NCI-H524 treated with DMSO at 0.1 percent for 48 hours (cell line): ENCODE measurements at places on chromosomes 4 and X.

- no peak for DNase-seq
These were observed 313.4 kb downstream of the LDB2 start for GRCh38 chr4:16585053-16585452.

DNA sequence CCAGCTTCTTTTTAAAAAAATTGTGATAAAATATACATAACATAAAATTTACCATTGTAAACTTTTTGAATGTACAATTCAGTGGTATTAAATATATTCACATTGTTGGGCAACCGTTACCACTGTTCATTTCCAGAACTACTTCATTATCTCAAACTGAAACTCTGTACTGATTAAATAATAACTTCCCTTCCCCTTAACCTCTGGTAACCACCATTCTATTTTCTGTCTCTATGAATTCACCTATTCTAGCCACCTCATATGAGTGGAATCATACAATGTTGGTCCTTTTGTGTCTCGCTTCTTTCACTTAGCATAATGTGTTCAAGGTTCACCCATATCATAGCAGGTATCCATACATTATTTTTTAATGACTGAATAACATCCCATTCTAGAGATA is 8.3 kb downstream of the GPR50 start:
- no peak for DNase-seq

DNA sequence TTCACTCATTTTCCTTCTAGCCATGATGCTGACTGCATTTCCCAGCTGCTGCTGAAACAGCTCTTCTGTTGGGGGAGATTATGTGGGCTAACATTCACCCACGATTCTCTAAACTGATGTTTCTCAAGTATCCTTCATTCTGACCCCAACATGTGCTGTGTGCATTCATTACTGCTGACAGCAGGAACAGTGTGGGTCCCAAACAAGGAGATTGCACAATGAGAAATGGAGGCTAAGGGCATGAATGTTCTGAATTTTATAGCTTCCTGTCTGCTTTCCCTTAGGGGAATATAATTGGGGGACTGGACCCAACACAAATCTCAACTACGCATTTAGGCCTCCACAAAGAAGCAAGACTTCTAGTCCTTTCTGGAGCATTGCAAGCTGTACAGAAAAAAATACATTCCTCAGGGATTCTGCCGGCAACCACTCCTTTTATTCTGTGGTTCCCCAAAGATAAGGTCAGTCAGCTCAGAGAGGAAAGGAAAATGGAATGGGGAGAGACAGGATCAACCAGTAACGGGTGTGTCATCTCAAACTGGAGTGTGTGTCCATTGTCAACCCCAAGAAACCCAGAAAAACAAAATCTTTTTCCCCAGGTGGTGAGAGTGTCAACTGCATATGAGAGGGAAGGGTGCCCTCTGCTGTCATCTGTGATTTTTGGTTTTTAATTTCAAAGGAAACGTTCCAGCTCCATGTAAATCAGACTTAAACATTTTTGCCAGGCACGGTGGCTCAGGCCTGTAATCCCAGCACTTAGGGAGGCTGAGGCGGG is 81.5 kb upstream of the EGFL6 start:
- peak; percentile 56 for DNase-seq

GRCh38 chr4:61924131-61924530 is 724.0 kb downstream of the ADGRL3 start:
- no peak for DNase-seq

- DNase-seq, result no peak
These were observed 245.8 kb downstream of the ARHGAP24 start for GRCh38 chr4:85720735-85721134.

DNA sequence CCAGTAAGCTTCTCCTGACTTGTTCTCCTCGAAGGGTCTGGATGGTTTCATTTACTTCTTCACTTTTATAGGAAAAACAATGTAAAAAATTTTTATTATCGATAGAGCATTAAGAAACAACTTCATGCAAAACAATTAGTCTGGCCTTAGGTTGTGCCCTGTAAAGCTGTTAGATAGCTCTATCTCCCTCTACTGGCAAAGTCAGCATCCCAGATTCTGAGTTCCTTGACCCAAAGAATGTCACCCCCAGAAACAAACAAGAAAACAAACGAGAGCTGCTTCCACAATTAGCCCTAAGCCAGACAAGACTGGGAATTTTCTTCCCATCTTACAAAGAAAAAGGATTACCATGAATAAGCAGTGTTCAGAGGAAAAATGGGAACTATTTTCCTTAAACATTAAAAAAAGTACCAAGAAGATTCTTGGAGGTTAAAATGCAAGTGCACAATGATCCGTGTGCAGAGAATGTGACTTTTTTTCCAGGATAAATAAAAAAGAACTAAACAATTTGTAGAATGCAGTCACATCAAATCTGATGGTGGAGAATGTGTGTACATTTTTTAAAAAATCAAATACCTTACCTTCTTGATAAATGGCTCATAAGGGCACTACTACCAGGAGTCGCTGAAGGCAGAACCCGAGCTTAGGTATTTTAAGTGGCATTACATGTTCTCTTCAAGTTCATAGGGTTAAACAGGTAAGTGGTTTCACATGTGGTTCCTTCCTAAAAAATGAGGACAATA is 293.2 kb downstream of the FBXO8 start:
- no peak for DNase-seq

- DNase-seq, result no peak
These were observed 240.6 kb downstream of the PABPC4L start for GRCh38 chr4:133960975-133961374.

- no peak for DNase-seq
These were observed 124.4 kb downstream of the KDM6A start for GRCh38 chrX:44997282-44997812.

- no peak for DNase-seq
These were observed 54.6 kb downstream of the FRMPD3 start for GRCh38 chrX:107504006-107504405.

GRCh38 chr4:39908284-39908683 is 69.4 kb downstream of the PDS5A start:
- DNase-seq, result no peak

DNA sequence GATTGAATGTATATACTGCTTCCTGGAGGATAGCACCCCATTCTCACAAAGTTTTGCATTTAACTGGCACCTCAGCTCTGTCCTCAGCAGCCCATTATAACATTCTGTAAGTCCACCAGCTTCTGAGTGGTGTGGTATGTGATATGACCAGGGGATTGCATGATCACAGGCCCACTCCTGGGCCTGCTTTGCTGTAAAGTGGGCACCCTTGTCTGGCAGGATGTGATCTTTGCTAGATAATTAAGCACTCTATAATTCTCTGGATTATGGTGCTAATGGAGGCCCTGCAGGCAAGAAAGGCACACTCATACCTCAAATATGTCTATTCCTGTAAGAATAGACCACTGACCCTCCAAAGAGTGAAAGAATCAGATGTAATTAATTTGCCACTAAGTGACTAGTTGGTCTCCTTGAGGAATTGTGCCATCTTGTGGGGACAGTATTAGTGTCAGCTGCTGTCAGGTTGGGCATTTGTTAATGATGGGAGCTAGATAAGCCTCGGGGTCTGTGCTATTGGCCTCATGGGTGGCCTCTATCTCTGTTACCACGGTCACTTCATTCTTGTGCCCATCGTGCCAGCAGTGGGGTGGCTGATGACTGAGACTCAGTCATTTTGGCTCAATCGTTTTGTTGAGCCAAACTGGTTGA is 2.2 kb upstream of the CFI start:
- peak; percentile 16 for DNase-seq

DNA sequence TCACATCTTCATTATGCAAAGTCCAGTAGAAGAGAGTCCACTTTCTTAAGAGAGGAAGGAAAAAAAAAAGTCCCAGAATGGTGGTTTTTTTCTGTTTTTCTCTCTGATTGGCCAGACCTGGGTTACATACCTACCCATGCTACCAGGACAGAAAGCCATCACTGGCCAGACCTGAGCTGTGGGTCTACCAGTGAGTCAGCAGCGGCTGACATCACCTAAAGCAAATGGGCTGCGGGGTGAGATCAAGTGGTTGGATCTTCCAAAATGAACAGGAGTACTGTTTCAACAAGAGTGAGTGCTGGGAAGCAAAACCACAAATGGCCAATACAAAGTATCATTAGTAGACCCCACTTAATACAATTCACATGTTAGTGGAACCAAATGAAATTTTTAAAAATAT is 1.6 kb upstream of the NDST3 start:
- no peak for DNase-seq

GRCh38 chrX:27241981-27242380 is 221.2 kb downstream of the PPP4R3C start:
- DNase-seq, result no peak

DNA sequence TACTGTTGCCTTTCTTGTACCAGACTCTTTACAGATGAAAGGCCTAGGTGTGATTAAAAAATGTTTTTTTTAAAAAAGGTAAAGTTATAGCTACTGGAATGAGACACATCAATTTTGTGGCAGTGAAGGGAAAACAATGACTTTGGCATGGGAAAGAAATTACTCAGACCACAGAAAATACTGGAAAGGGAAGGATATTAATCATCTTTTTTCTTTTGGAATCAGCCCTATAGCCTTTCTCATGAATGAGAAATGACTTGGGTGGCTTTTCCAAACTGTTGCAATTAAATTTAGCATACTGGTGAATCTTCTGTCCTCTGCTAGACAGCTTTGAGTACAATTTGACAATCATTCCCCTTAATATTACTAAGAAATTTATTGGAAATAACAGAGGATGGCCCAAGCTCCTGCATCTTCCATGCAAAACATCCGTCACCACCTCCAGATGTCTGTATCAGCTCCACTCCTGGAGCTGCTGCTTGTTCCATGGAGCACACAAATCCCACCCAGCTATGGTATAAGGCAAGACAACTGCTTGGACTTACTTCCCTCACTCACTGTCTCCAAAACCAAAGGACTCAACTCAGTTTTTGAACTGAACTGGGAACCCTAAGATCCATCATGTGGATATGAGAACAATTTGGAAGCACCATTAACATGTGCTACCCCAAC is 97.6 kb upstream of the ARSJ start:
- no peak for DNase-seq

DNA sequence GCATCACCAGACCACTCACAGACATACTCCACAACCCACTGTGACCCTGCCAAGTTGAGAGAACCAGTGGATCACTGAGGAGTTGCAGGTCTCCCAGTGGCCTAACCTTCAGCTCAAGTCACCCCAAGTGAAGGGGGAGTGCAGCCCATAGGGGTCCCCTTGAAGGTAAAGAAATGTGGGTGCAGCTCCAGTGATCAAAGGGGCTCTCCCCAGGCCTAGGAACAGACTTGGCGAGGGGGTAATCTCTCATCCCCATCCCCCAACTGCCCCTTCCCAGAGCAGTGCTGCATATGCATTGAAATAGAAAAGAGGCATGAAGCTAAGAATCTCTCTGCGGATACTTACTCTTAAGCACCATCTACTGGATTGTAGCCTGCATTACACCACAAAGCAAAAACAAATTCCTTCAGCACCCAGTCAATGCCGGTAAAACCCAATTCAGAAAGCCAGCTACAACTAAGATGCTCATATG is 27.0 kb downstream of the MAGEE1 start:
- DNase-seq, result no peak

DNA sequence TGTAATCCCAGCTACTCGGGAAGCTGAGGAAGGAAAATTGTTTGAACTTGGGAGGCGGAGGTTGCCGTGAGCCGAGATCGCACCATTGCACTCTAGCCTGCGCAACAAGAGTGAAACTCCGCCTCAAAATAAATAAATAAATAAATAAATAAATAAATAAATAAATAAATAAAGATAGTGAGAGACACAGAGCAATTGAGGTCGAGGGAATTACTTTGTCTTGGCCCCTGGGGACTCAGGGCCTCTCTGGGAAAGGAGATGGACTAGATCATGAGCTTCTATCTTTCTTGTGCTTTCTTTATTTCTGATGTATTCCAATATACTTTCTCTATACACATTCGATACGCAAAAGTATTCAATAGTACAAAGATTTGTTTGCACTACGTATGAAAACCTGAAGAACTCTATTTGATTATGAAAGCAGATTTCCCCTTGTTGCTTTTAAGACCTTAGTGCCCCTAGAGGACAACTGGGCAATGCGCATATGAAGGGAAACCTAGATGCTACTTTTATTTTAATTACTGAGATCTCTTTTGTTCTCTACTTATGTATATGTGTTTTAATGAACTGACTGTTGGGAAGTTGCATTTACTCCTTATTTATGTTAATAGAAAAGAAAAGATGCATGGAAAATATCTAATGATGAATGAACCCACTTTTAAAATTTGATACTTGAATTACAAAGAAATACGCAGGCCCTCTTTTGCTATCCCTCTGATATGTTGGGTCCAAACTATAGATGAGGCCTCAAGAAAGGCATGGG is 12.8 kb upstream of the ELOVL6 start:
- DNase-seq, result no peak

- no peak for DNase-seq
These were observed 33.8 kb upstream of the NAP1L5 start for GRCh38 chr4:88731381-88731780.

- no peak for DNase-seq
These were observed 18.9 kb upstream of the MSMO1 start for GRCh38 chr4:165308606-165309005.
